Caco-2 (cell line): ENCODE measurements at places on chromosomes 13 and 19.

DNA sequence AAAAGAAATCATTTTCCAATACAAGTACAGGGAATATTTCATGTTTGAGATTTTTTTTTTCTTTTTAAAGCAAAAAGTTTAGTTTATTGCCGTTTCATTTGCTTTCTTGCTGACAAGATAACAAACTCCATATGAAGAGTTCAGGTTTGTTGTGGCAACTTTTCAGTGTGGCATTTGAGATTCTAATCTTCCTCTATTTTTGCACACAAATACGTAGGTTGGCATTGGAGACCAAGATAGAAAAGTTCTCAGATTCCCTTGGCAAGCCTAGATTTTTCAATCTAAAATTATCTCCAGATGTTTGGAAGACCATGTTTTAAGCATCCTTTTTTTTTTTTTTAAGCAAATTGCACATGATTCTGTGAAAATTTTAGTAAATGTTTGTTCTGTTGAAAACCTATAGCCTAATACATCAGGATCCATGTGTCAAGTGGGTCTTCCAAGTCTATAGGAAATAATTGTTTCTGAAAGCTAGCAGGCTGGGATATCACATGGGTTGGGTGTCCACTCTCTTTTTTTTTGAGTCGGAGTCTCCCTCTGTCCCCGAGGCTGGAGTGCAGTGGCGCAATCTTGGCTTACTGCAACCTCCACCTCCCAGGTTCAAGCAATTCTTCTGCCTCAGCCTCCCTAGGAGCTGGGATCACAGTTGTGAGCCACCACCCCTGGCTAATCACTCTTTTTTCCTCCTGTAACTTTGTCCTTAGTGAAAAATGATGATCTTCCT, 2.6 kb downstream of the GARRE1 start:
- DNase-seq, result no peak

GRCh38 chr13:102960959-102961358, 105.3 kb downstream of the SLC10A2 start:
- no peak for DNase-seq

GRCh38 chr13:76516586-76516985, 369.6 kb downstream of the KCTD12 start:
- no peak for DNase-seq

DNA sequence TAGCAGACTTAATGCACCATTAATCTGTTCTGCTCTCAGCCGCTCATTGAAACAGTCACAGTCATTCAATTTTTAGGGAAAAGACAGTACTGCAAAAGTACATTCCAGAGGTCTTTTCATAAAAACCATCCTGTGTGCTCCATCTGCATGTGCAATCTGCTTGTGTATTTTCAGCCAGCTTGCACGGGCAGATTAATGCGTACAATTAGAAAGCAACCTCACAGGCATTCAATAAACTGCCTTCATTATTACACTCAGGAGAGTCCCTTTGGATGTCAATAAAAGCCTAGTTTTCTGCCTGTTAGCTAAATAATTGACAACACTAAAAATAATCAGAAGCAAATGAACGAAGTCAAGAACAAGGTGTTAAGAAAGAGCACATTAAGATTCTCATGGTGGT, 41.9 kb downstream of the EPSTI1 start:
- DNase-seq, result no peak

GRCh38 chr19:29371251-29372090, 154.3 kb upstream of the VSTM2B start:
- no peak for DNase-seq

GRCh38 chr13:98297745-98298144, 120.7 kb upstream of the RNF113B start:
- DNase-seq, result no peak

DNA sequence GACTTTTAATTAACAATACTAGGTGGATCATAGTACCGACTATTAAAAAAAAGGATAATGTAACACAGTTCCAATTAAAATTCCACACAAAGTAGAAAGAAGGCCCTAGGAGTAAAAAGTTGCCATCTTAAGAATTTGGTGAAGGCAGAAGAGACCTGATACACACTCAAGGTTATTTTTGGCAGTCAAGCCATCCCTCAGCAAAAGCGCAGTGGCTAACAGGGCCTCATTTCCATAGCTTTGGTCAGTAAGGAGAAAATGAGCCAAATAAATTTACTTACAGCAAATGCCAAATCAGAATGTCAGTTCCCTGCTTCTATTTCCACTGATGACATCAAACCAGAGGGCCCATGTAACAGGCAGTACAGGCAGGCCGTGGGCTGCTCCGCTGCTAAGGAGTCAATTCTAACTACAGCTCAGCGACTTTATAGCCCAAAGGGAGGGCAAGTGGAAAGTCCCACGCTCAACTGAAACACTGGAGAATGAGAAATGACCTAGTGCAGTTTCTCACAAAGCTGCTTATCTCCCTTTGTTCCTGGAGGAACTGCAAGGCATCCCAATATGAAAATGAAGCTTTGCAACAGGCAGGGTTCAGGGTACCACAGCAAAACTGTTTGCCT, 6.3 kb downstream of the ARGLU1 start:
- DNase-seq, result no peak

DNA sequence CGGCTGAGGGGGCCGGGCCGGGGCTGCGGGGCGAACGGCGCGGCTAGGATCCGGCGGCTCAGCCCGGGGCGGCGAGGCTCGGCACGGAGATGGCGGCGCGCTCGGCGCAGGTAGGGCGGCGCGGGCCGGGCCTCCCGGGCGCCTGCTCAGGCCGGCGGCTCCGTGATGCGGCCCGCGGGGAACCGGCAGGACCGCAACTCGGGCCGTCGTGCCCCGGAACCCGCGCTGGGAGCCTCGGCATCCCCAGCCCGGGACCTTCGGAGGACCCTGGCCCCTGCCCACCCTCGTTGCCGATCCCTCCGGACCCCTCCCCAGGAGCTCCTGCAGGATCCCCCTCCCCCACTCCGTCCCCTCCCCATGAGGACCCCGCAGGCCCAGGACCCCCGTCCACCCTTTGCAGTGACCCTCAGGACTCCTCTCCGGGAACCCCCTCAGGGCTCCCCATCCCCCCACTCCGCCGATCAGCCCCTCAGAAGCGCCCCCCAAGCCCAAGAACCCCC, 304 bp downstream of the EVI5L start:
- DNase-seq, result no peak

GRCh38 chr13:59672445-59672844, 491.3 kb downstream of the DIAPH3 start:
- no peak for DNase-seq

- no peak for DNase-seq
Measured at GRCh38 chr19:36149673-36150406, 2.4 kb downstream of the COX7A1 start.

- DNase-seq, result no peak
Measured at GRCh38 chr13:36986462-36987240, 12.5 kb downstream of the ALG5 start.

DNA sequence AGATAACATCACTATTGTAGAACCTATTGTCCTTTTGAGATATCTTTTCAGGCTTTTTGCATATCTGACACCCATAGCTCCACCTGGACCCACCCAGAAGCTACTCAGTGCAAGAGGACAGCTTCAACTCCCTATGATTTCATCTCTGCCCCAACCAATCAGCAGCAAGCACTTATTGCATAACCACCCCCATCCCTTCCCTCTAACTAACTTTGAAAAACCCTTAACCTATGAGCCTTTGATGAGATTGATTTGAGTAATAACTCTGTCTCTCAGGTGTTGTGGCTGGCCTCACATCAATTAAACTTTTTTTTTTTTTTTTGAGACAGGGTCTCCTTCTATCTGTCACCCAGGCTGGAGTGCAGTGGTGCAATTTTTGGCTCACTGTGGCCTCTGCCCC, 13.4 kb upstream of the MTRF1 start:
- DNase-seq, result no peak

DNA sequence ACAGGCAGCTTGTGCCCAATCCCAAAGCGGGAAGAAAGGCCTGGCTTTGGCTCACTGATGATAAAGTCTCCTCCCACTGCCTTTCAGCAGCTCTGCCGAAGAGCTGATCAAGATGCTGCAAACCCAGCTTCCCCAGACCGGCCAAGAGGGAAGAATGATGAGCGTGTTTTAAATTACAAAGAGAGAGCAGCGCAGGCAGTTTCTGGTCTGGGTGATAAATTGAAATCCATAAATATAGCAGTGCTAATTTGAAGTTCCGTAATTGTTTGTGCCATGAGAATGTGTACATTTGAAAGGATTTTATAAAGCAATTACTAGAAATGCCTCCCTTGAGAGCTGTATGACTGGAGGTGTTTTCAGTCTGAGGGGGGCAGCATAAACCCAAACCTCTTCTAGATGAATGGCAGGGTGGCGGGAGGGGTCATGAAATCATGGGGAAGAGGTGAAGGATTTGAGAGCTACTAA, 171.8 kb downstream of the STK24 start:
- DNase-seq, result no peak

- no peak for DNase-seq
Measured at GRCh38 chr13:71613066-71613745, 253.8 kb downstream of the DACH1 start.

GRCh38 chr13:26325876-26326275, 71.9 kb downstream of the CDK8 start:
- no peak for DNase-seq

- no peak for DNase-seq
Measured at GRCh38 chr19:1862068-1862423, 1.3 kb downstream of the KLF16 start.

DNA sequence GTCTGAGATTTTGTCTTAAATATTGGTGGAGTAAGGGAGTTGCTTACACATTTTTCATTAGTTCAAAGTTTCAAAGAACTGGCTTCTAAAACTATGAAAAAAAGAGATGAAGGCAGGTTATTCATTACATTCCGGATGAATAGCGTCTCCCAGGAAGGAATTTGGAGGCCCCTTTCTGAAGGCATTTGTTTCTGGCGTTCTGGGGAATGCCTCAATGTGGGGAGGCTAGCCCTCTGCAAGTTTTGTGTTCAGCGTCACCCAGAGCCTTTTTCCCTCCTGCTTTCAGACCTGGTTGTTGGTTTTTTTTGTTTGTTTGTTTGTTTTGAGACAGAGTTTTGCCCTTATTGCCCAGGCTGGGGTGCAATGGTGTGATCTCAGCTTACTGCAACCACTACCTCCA, 21.0 kb downstream of the FAM124A start:
- DNase-seq, result no peak

DNA sequence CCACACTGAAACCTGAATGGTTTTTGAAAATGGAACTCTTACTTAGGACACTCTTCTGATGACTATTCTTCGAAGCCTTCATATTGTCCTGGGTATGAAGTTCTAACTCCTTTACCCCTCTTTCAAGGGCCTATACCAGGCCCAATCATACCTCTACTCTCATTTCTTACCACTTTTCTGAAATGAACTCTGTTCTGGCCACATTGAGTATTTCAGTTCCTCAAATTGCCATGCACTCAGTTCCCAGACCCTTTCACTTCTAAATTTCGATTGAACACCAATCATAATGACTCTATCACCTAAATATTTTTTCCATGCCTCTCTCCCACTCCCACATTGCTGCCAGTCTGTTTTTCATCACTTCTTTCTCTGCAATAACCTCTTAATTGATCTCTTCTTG, 53.7 kb downstream of the LACC1 start:
- no peak for DNase-seq

DNA sequence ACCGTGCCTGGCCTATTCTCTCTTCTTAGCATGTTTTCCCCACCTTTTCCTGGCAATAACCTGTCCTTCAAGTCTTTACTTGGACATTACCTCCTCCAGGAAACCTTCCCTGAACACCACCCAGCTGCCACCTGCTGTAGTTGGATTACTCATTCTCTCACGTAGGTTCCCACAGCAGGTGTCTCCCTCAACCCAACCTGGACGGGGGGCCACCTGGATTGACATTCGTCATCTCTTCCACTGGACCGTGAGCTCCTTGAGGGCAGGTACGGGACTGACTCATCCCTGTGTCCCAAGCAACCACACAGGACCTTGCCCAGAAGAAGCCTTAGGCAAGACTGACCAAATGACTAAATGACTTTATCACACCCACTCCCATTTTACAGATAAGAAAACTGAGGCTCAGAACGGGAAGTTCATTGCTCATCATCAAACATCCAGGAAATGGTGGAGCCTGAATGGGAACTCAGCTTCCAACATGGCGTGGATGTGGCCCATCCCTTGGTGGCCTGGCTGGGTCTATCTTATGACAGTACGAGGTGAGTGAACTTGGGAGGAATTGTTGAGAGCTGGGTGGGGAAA, 3.5 kb upstream of the KLK6 start:
- no peak for DNase-seq

DNA sequence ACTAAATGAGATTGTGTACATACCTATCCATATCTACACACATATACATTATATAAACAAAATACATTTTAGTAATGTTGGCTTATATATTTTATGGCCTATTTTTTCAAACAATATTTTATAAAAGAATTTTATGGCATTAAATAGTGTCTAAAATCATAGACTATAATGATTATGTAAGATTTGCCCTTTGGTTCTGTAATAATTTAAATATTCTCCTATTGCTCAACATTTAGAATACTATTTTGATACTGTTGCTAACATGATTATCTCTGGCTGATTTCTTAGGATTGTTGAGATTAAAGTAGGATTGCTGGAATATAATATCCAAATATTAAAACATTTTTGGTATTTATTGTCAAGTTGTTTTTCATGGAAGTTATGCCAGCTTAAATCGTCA, 565.2 kb upstream of the GPC6 start:
- no peak for DNase-seq

DNA sequence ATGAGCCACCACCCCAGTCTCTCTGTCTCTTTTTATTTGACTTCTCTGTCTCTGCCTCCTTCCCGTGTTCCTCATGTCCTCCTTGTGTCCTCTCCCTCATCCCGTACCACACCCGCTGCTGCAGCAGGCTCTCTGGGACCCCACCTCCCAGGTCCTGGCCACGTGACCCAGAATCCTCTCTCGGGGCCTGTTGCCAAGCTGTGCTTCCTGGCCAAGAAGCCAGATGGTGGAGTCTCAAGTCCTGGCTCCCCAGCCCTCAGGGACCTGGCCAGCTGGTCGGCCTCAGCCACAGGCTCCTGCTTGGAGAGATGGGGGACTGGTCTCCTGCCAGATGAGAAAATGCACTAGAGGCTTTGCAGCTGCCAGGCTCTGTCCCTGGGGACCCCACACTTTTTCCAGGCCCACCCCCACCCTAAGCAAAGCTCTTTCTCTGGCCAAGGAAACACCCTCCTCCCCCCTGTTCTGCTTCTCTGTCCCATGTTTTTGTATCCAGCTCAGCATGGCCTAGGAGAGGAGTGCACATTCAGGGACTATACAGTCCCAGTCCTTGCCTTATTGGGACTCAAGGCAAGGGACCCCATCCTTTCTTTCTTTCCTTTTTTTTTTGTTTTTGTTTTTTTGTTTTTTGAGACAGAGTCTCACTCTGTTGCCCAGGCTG, 34.3 kb upstream of the SHKBP1 start:
- DNase-seq, result no peak

GRCh38 chr19:8089664-8090601, 37.4 kb downstream of the CCL25 start:
- DNase-seq, result no peak

- no peak for DNase-seq
Measured at GRCh38 chr13:61592489-61592888, 176.8 kb upstream of the PCDH20 start.

- no peak for DNase-seq
Measured at GRCh38 chr19:15508035-15508710, at the start of gene CYP4F22. Gene CYP4F22, plus strand, starts transcription at chr19:15508525. Its CDS starts 16,812 bp downstream, at chr19:15525337.
